ENCODE measurements at places on chromosomes 5 and 9. TPM values are rescaled to one million over a fixed set of nuclear protein-coding genes. Genes with fewer than 3 reads are reported as not detected.

The KIF4B gene
- not detected for total RNA-seq

The FAM221B gene
- total RNA-seq = not detected

The GLRA1 gene
- total RNA-seq = not detected

The SPATA31E1 gene
- total RNA-seq = not detected

The LPAR1 gene
- total RNA-seq = 106 TPM

The SYNPO gene
- total RNA-seq = 1.3 TPM

The HRH2 gene
- 0.17 TPM for total RNA-seq

The KCTD16 gene
- total RNA-seq = 0.17 TPM
